Pons (tissue), 1 donor: ENCODE measurements at places on chromosomes 11 and 22.

- no peak for DNase-seq
Measured at GRCh38 chr22:42933485-42934091, 76.5 kb upstream of the ARFGAP3 start.

DNA sequence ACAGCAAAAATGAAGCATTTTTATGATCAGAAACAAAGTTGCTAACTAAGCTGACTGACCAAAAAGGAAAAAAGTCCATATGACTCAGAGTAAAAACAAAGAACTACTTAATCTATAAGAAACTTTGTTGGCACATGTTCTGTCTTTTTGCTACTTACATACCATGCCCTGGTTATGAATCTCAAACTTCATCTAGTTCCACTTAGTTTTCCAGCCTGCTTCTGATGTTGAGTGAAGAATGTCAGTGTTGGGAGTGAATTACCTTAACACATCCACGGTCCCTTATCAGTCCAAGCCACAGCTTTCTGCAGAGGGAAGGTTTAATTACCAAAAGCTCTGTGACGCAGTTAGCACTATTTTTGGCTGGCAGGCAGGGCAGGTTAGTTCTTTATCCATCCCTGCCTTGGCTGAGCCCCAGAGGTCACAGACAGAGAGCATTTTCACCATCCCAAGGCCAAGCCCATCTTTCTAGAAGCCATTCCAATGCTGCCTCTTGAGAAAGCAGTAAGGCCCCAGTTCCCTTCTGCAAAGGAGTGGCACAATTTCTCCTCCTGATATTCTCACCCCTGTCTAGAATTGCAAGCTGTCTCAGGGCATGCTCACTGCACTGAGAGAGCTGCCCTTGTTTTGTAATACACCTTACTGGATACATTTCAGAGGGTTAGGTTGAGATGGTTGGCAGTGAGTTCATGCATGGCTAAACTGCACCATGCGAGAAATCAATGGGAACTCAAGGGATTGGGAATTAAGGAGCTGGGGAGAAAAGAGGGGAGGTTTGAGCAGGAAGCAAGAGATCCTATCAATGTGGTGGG, 67.1 kb downstream of the SLC1A2 start:
- no peak for DNase-seq

GRCh38 chr22:29258407-29259252, 9.2 kb downstream of the RHBDD3 start:
- no peak for DNase-seq

- peak; percentile 35 for DNase-seq
Measured at GRCh38 chr11:58958500-58958899, 19.2 kb downstream of the GLYATL1 start.

- no peak for DNase-seq
Measured at GRCh38 chr22:40524392-40525249, 111.9 kb downstream of the MRTFA start.

GRCh38 chr22:35821654-35822053, 104.0 kb downstream of the APOL5 start:
- DNase-seq, result no peak

DNA sequence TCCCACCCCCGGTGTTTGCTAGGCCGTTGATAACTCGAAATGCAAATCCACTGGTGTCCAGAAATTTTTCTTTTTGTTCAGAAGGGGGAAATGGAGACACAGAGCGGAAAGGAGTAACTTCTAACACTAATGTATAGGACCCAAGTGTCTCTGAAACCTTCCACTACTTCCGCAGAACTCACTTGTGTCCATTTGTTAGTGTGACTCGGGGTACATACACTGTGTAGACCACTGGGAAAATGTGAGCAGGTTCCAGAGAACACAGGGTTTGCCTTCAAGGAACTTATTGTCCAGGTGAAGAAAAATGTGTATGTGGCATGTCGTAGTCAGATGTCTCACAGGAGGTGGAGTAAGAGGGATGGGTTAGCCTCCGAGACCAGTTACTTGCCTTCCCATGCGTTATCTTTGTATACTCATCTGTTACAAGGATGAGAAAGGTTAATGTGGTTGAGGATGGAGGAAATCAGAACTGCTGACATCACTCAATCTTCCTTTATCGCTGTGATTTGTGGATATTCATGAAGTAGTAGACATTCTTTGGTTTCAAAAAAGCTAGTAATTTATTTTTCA, 857 bp downstream of the ARCN1 start:
- DNase-seq, result no peak

- no peak for DNase-seq
Measured at GRCh38 chr11:132704781-132705375, 827.4 kb downstream of the OPCML start.

DNA sequence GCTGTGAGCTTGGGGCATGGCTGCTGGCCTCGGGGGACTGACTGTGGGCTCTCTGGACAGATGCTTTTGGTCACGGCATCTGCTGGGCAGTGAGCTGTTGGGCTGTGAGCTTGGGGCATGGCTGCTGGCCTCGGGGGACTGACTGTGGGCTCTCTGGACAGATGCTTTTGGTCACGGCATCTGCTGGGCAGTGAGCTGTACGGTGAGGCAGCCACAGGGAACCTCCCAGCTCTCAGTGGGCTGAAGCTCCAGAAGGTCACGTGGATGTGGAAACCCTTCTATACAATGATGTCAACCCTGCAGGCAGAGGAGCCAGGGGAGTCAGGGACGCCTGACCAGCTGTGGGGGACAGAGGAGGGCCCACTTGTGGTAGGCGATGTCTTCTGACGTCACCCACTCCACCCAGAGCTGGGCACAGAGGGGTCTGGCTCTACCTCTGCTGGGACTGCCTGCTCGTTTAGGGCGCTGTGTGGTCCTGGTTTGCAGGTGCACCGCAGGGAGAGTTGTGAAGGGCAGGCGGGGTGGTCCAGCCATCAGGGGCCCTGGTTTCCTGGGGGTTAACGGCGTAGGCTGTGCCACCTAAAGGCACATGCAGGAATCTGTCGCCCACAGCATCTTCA, 1331.3 kb downstream of the BRD1 start:
- no peak for DNase-seq

DNA sequence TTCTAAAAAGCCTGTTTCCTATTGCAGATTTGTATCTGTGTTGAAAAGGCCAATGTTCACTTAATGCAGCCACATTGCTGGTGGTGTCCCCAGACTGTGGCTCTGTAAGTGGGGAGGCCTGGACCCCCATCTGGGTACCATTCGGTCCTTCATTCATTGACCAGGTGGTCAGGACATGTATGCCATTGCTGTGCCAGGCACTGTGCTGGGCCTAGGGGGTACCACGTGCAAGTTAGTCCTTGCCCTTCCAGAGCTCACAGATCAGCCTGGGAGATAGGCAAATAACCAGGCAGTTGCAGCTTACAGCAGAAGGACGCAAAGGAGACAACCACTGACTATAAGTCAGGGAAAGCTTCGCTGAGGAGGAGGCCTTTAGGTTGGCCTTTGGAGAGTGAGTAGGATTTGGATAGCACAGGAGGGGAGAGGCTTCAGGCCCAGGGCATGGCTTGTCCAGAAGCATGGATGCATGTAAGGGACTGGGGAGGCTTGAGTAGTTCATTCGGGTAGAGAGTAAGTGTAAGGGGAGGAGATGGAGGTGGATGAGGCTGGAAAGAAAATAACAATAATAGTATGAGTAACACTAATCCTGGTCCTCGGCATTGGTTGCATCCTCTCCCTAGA, 5.0 kb downstream of the PRDM11 start:
- no peak for DNase-seq

DNA sequence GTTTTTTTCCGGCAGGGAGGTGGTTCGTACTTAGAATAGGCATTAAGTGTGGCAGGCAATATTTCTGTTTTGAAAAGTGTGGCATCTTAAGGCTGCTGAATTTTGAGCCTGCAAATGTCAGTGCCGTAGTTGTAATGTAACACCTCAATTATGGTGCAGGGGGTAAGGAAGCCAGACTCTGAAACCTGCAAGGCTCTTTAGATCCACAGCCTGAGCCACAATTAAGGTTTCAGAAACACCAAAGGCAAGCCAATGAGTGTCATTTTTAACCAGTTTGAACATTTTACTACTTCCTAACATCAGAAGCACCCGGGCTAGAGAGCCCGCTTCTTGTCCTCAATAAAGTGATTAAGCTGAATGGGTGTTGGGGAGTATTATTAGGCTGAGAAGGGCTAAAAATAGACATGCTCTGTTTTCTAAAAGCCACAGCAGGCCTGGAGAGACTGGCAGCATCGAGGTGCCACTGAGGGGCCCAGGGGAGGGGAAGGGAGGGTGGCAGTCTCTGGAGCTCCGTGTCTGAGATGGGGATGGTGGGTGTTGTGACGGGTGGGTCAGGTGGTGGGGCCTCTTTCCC, 113.4 kb downstream of the ZBTB16 start:
- DNase-seq, result no peak

DNA sequence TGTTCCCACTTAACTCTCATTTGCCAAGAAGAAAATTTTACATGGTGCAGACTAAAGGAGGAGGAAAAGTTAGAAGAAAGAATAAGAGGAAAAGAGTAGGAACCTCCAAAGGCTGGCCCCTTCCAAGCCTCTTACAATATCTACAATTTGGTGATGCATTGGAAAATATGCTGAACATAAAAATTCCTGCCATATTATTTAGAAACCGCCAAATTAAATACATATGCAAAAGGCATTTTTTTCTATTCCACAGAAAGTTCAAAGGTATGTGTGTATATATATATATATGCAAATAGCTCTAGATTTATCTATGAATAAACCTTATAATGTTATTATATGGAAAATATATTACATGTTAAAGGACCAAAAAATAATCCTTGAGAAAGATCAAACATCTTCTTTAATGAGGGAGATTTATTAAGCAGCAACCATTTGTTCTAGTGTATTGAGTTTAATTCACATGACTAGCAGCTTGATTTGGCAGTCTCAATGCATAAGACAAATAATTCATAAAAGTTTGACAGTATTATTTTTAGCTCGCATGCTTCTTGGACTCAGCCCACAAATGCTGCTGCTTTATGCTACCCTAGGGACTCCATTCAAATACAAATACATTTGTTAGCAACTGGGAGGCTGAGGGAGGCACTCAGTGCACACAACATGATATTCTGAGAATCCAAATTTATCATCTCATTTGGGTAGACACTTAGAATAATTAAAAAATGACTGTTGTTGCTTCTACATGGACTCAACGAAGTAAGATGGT, 184.9 kb downstream of the SBF2 start:
- no peak for DNase-seq

- DNase-seq, result no peak
Measured at GRCh38 chr11:4441515-4441914, 7.6 kb upstream of the OR52K2 start.

DNA sequence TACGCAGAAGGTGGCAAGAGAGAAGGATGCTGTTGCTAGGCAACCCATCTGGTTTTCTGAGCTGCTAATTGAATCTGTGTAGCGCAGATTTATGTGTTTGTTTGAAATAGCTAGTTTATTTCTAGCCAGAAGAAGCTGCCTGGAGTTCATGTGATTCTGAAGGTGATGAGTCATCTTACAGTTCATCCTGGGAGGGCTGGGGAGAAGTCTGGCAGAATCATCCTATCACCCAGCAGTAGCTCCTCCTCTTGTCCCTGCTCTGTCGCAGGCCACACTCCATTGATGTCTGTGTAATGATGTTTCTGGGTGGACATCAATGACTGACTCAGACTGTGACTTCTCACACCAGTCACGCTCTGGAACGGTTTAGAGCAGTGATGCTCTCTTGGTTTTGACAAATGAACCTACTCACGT, 4.8 kb upstream of the FBXO7 start:
- DNase-seq, result peak; percentile 73

DNA sequence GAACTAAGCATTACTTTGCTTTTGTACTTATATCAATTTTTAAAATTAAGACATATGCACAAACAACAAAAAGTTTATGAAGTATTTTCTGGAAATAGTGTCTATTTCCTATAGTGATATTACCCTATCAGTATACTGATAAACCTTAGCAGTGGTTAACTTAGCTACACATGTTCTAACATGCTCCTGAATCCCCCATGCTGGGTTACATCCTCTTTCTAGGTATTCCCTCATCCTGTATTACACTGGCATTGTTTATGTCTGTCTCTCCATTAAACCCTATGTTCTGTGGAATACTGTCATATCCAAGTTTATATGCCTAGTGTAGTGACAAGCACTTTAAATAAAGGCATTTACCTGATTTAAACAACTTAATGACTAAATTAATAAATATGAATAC, 1.8 kb upstream of the FAR1 start:
- DNase-seq, result no peak
